ENCODE measurements at places on chromosomes 5 and 9. TPM values are rescaled to one million over a fixed set of nuclear protein-coding genes. Genes with fewer than 3 reads are reported as not detected.

GRCh38 chr9:109779711-109780452, at the start of gene PALM2AKAP2:
Gene PALM2AKAP2, plus strand, starts transcription at chr9:109780198. Its CDS starts 291 bp downstream, at chr9:109780489.
- DNase-seq, result no peak

The MAT2B gene
- 231 TPM for polyA plus RNA-seq

The NMUR2 gene
- not detected for polyA plus RNA-seq

GRCh38 chr5:146788898-146789297, 89.7 kb downstream of the PPP2R2B start:
- DNase-seq, result no peak

DNA sequence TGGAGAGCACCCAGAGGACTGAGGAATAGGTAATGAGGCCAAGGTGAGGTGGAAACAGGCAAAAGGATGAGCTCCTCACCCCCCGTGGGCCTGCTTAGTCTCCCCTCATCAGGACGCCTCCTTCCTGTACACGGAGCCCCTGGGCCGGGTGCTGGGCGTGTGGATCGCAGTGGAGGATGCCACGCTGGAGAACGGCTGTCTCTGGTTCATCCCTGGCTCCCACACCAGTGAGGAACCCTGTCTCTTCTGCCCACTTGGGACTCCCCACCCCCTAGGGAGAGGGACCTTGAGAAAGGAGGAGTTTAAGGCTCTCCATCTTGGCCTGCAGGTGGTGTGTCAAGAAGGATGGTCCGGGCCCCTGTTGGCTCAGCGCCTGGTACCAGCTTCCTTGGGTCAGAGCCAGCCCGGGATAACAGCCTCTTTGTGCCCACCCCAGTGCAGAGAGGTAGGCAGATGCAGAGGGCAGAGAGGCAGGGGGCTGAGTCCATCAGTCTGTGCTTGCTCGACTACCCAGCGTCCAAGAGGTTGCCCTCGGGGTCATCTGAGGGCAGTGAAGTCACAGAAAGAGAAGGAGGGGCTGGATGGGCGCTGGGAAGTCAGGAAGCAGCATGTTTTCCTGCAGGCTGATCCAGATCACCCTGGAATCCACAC, 7.0 kb downstream of the DOLK start:
- DNase-seq, result no peak

The NR2F1-AS1 gene
- not detected for polyA plus RNA-seq

GRCh38 chr9:75607521-75607920, 283.0 kb upstream of the PCSK5 start:
- no peak for DNase-seq

DNA sequence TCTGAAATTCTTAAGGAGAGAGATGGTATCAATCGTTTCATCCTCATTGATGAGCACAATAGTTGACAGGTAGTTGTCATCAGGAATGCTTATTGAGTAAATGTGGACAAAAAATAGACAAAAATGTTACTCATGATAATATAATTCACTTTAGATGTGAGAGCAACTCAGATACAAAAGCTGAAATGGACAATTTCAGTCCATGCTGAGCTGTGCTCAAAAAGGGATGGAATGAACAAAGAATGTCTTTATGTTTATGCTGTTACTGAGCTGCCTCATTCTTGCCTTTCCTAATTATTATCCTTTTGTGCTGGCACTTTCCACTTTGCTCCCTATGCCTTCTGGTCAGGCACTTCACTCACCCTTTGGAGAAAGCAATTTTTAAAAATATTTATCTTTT, 49.5 kb downstream of the JAKMIP2 start:
- no peak for DNase-seq

The TNC gene
- polyA plus RNA-seq, result not detected

DNA sequence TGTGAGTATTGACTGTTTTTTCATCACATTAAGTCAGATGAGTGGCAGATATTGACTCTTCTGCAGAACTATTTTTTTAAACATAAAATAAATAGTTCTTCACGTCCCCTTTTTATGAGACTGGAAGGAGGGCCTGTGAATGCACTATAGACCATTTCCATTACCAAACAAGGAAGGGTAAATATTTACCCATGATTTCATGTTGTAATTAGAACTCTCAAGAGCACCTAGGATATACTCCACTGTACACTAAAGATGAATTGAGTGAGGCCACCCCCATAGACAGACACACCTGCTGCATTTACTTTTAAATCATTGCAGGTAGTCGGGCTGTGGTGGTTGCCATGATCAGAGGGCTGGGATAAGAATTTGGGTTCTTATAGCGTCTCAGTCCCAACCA, 22.6 kb downstream of the SLC36A1 start:
- DNase-seq, result no peak

GRCh38 chr5:119597728-119598298, 31.5 kb upstream of the FAM170A start:
- DNase-seq, result no peak

The SELENOP gene
- polyA plus RNA-seq, result not detected

GRCh38 chr9:132937463-132937901, 6.9 kb downstream of the TSC1 start:
- no peak for DNase-seq

DNA sequence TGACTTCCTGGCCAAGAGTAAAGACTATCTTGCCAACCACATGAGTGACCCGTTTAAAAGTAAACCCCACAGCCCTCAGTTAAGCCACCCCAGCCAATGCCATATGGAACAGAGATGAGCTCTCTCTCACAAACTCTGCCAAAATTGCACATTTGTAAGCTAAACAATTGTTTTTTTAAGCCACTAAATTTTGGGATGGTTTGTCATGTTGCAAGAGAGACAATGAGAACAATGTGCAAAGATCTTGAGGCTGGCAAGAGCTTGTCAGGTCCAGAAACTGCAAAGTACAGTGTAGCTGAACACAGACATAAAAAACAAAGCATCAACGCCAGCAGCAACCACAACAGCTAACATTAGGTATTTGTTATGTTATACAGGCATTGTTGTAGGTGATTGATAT, 27.8 kb downstream of the HOMER1 start:
- no peak for DNase-seq

GRCh38 chr5:61632064-61632463, 300.0 kb downstream of the ZSWIM6 start:
- DNase-seq, result no peak

DNA sequence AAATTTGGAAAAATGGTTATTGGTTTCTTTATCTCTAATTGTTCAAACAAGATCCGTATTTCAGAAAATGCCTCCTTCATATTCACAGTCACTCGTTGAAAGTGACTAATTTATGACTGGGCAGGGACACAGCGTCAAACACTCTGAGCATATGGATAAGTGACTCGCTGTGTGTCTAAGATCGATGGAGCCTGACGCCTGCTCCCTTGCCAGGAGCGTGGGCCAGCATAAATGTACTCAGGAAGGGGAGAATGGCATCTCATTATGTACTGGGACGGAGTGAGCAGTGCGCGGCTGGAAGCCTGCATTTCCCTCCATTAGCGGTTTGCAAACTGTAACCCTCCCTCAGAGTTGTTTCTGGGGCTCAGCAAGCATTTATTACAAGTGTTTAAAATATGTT, 79.8 kb upstream of the CAST start:
- no peak for DNase-seq

GRCh38 chr5:153629027-153629895, 138.8 kb downstream of the GRIA1 start:
- no peak for DNase-seq

DNA sequence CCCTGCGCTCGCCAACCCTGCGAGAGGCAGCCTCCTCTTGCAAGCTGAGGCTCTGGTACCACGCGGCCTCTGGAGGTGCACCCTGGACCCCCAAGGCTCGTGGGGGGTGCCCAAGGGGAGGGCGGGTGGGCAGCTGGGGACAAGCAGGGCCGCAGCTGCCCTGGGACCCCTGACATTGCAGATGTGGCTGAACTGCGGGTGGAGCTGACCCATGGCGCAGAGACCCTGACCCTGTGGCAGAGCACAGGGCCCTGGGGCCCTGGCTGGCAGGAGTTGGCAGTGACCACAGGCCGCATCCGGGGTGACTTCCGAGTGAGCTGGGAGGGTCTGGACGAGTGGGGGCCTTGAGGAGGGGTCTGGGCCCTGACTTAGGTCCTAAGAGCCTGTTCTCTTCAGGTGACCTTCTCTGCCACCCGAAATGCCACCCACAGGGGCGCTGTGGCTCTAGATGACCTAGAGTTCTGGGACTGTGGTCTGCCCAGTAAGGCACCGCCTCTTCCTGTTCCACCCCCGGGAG, 1.5 kb downstream of the MAMDC4 start:
- DNase-seq, result peak; percentile 6

The HMCN2 gene
- not detected for polyA plus RNA-seq

DNA sequence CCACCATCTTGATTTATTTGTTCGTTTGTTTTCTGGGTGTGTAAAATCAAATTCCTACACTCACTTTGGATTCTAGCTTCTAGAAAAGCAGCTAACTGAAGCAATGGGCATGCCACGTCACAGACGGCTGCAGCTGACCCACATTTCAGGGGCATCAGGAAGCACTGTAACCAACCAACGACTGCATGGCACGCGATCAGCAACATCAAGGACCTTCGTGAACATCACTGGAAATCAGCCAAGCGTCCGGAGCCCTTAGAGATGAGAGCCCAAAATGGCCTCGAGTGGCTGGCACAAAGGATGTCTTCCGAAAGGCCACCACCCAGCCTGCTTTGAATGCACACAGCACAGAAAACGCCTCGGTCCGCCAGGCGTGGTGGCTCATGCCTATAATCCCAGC, 191.1 kb downstream of the OLFM1 start:
- DNase-seq, result no peak

DNA sequence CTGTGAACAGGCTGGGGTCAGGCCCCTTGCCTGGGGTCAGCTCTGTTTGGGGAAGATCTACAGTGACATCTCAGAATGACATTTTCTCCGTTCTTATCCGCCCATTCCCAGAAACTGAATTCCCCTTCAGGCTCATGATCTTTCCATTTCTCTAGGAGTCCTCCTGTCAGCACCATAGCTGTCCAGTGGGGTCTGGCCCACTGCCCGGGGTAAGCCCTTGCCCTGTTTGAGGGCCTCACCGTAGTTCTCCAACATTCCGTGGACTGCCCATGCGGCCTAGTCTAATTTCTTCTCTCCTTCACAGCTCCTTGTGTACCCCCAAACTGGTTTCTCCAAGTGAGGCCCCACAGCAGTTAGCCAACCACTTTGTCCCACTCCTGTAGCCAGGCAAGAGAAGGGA, 68.4 kb downstream of the ENTREP1 start:
- DNase-seq, result no peak

DNA sequence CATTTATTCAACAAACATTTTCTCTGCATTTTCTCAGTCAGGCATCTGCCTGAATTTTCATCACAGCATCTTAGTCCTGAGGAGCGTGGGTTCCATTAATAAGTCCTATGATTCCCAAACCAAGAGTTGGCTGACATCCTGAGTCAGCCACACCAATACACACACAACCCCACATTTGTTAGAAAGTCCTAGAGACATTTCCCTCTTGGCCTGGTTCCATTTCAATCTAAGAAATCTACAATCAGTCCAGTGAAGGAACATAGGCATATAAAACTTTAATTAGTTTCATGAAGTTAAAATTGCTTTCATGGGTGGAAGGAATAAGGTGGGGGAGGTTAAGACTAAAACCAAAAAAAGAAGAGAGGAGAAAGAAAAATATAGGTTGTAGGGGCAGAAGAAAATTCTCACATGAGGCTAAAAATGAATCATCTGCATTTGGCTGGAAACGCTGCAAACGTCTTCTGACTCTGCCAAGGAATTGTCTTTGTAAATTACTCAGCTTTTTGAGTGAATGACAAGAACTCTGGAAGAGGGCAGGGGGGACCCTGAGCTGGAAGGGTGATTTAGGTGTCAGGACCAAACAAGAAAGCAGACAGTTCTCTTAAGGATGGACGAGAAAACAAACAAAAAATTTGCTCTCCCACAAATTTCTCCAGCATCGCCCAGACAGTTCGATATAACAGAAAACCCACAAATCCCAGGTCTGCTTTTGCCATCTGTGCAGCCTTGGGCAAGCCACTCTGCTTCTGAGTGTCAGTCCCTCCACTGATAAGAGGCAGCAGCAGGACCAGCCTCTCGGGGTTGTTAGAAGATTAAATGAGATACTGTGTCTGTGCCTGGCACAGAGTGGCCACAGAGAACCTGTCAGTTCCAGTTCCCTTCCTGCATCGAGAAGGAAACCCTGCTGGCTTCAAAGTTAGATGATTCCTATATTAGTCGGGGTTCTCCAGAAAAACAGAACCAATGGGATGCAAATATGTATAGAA, 289.7 kb downstream of the CDK5RAP2 start:
- no peak for DNase-seq

- no peak for DNase-seq
These were observed 123.7 kb downstream of the RANBP17 start for GRCh38 chr5:170985486-170985885.

The C9orf152 gene
- not detected for polyA plus RNA-seq

The WDR38 gene
- not detected for polyA plus RNA-seq

- DNase-seq, result no peak
These were observed 122.0 kb downstream of the DRD1 start for GRCh38 chr5:175321927-175322532.

- DNase-seq, result no peak
These were observed 59.0 kb downstream of the IARS1 start for GRCh38 chr9:92234514-92234913.

The CTSL gene
- polyA plus RNA-seq, result 8.7 TPM

The MOB3B gene
- not detected for polyA plus RNA-seq

DNA sequence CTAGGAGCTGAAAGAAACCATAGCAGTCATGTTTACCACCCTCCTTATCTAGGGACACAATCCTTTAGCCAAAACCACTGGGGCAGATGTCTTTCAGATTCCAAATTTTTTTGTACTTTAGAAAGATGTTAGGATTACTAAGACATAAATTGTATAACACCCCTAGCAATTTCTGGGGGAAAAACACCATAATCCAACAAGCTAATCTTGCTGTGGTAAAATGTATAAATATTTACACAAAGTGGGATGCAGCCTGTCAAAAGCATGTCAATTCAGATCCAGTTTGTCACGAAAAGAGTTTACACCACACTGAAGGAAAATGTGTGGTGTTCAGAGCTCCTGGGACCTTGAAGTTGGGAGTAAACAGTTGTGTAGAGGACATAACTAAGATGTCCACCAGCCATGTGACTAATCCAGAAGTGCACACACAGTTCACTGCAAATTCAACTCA, 274.3 kb downstream of the ADAMTSL1 start:
- DNase-seq, result no peak

GRCh38 chr9:121840838-121841760, 189.7 kb downstream of the DAB2IP start:
- DNase-seq, result no peak

DNA sequence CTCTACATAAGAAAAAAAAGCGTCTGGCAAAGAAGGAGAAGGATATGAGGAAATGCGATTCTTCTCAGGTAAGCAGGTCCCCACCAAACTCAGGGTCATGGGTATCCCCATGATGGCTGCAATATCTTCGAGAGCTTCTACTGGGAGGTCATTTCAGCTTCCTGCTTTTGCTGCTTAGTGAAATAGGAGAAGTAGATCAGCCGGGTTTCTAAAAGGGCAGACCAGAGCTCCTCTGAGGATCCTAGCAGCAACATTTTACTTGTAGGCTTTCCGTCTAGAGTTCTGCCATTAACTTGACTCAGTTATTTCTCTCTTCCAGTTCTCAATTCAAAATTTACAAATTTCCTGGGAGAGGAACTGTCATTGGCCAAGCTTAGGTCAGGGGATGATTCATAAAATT, 134.7 kb downstream of the DPYSL3 start:
- DNase-seq, result no peak
